ENCODE measurements at places on chromosomes 6 and 20.

GRCh38 chr6:1614448-1615150, 4.9 kb downstream of the FOXC1 start:
- no peak for DNase-seq

- no peak for DNase-seq
These were observed 3.0 kb downstream of the EIF6 start for GRCh38 chr20:35281506-35282101.

DNA sequence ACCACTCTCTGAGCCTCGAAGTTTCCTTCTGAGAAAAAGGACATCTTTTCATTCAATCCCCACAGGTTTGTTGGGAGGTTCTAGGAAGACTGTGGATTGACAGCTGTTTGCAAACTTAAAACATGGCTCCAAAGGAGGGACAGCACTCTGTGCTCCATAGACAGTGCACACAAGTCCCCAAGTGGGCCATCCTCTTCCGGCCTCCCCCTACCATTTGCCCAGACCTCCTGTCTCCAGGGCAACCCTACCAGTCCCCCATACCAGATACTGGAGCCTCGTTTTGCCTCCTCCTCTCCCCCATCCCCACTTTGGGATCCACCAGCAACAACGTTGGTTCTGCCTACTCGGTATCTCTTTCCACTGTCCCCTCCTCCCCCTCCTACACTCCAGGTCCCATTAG, 8.5 kb upstream of the DLGAP4 start:
- DNase-seq, result no peak

DNA sequence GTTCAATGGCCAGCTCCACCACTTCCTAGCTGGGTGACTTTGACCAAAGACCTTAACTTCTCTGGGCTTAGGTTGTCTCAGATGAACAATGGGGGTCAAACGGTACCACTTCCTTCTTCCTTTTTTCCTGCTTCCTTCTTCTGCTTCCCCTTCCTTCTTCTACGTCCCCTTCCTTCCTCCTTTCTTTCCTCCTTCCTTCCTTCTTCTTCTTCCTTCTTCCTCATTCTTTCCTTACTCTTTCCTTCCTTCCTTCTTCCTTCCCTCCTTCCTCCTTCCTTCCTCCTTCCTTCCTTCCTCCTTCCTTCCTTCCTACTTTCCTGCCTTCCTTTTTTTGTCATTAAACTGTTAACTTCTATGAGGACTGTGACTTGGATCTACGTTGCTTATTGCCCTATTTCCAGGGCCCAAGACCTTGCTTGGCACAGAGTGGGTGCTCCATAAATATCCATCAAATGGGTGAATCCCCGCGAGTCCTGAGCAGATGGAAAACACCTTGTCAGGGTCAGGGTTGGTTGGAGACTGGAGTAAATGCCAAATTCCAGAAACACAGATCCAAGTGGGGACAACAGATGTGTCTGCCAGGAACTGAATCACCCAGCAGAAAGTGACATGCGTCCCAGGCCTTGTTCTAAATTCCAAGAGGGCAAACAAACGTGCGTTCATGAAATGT, 243.3 kb downstream of the PREX1 start:
- DNase-seq, result no peak

DNA sequence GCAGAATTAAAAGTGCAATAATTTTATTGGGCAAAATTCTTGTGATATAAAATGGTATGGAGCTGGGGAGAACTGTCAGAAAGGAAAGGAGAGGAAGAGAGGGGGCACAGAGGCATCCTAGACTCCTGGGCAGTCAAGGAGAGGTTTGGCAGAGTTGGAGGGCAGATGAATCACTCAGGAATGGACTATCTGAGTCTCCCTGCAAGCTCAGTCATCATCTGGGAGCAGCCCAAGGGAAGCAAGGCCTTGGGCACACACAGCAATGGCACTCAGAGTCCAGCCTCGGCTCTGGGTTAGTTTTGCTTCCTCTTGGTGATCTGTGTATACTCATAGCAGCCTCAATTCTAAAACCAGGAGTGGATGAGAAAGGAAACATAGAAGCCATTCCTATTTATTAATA, 67.2 kb downstream of the SLC22A1 start:
- no peak for DNase-seq

DNA sequence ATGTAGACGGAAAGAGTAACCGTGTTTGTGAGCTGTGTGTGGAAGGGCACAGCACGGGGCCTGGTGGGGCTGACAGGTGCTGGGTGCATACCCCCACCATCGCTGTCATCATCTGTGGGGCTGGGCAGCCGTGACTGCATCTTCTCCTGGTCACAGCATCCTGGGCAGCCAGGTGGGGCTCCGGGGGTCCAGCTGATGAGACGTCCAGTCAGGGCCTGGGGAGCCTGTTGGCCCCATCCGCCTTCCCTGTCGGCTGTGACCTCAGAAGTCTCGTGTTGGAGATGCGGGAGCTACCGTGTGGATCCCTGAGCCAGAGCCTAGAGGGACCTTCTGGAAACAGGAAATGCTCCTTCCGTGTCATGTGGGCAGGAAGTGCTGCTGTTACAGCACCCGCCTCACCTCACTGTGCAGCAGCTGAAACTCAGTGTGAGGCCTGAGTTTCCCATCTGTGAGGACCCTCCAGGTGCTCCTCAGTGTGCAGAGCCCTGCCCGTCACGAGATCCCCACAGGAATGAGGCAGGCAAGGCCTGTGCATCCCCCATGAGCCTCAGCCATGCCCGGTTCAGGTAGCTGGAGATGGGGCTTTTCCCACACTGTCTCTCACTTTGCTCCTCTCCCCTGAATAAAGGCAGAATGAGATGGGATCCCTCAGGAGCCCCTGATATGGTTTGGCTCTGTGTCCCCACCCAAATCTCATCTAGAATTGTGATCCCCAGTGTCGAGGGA, 108.7 kb downstream of the ERMARD start:
- DNase-seq, result no peak

DNA sequence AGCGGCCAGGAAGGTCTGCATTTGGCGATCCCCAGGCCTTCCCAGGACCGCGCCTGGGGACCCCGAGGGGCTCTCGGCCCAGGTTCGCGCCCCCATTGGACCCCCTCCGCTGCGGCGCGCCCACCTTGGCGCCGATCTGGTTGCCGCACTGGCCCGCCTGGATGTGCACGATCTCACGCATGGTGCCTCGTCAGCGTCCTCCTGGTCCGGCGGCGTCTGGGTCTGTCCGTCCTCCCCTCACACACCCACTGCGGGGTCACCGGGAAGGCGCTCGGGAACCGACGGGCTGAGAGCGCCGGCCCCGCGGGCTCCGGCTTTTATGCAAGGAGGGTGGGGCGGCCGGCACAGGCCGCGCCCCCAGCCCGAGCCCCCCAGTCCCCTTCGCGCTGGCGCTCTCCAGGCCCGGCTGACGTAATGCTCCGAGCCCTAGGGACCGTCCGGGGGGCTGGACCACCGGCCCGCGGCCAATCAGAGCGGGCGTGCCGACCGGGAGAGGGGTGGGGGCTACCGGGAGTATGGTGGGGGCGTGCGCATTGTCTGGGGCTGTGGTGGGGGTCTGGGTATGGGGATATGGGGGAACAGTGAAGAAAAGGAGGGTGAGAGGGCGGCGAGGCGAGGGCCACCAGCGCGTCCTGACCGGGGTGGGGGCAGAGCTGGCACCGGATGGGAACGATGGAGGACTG, at the start of gene TUBB2B:
Gene TUBB2B, minus strand, starts transcription at position 291 of the 683 bp plus-strand sequence. Its CDS starts 110 bp downstream, at position 181.
- DNase-seq, result no peak

DNA sequence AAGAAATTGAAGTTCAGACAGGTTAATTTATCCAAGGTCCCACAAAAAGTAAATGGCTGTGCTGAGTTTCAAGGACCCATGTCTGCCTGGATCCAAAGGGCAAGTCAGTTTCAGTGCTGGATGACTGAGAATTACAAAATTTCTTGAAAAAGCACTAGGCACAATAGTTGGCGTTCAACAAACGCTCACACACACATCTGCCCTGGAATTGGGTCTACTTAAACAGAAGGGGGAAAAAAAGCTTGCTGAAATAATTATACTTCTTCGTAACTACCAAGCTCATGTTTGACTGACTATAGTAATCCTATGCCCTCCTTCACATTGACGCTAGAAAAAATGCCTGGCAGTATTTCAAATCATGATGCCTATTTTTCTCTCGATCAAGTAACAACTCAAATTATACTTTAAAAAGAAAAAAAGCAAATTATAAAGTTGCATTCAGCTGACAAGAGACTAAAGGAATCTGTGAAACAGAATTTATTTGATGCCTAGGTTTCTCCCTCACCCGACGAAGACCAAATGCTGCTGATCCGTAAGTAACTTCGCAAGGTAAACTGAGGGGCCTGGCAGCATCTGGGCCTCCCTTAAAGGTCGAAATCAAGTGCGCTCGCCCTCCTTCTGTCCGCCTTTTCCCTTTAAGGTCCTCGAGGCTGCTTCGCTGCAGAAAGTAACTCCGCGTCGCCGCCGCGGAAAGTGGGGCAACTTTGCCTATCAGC, 650 bp upstream of the CD2AP start:
- peak; percentile 8 for DNase-seq

GRCh38 chr6:72820906-72821305, 199.0 kb downstream of the KCNQ5 start:
- DNase-seq, result no peak

- no peak for DNase-seq
These were observed 84.9 kb upstream of the NRN1 start for GRCh38 chr6:6091608-6092002.

DNA sequence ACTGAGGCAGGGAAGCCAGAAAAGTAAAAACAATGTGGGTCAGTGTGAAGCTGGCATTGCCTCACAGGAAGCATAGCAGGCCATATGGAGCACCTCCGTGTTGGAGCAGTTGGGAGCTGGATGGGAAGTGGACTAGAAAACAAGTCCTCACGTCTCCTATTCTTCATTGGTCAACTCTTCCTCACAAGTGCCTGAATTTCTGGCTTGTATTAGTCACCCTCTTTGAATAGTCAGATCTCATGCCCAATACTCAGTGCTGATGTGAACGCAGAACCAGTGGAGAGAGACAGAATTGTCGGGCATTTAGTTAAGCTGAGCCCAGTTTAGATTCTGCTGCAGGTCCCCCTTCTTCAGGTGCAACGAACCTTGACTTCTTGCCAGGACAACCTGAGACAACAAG, 22.3 kb upstream of the RSPO3 start:
- no peak for DNase-seq

DNA sequence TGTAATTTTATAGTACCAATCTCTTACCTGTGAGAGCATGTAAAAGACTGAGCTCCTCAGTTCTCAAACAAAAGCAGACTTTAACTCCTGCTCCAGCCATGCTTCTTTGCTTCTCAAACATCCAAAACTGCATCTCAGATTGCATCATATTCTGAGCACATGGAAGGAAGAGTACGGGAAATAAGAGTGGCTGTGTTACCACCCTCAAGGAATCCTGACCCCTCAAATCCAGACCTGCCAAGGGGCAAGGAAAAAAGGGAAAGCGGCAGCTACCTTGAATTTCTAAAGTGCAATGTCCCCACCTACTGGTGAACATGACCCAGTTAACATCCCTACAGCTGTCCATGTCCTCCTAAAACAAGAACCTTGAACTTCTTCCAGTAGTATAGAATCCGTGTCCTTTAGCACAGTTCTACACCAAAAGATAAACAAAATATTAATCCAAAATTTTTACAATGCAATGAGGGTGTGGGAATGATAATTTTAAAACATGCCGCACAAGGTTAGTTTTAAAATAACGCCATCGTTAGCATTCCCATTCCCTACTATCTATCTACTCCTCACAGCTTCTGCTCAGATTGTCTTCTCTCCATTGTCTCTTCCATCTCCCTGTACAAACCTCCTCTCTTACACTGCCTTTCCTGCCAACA, 34.1 kb upstream of the HLA-DQB1 start:
- peak; percentile 75 for DNase-seq

GRCh38 chr6:161095916-161096315, 104.3 kb downstream of the MAP3K4 start:
- no peak for DNase-seq

DNA sequence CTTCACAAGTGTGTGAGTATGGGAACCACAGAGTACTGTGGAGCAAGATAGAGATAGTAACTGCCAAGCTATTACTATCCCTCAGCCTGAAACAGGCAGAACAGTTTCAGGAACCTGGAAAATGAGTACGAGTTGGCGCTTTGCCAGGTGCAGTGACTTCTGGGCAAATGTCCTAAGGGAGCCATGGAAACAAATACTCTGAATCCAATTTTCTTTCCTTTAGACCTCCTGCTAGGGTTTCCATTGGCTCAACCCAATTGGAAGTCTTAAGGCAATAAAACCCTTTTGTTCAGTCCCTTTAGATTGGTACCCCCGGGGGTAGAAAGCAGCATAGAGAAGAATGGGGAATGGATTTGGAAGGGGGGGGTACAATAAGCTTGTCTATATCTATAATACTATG, 205.0 kb upstream of the EPHA7 start:
- DNase-seq, result no peak

- no peak for DNase-seq
These were observed 369.3 kb downstream of the FRK start for GRCh38 chr6:115691433-115691832.

- no peak for DNase-seq
These were observed 4.0 kb downstream of the MYLIP start for GRCh38 chr6:16132909-16133308.

GRCh38 chr6:31401403-31401802, 2.0 kb upstream of the MICA start:
- peak; percentile 76 for DNase-seq

DNA sequence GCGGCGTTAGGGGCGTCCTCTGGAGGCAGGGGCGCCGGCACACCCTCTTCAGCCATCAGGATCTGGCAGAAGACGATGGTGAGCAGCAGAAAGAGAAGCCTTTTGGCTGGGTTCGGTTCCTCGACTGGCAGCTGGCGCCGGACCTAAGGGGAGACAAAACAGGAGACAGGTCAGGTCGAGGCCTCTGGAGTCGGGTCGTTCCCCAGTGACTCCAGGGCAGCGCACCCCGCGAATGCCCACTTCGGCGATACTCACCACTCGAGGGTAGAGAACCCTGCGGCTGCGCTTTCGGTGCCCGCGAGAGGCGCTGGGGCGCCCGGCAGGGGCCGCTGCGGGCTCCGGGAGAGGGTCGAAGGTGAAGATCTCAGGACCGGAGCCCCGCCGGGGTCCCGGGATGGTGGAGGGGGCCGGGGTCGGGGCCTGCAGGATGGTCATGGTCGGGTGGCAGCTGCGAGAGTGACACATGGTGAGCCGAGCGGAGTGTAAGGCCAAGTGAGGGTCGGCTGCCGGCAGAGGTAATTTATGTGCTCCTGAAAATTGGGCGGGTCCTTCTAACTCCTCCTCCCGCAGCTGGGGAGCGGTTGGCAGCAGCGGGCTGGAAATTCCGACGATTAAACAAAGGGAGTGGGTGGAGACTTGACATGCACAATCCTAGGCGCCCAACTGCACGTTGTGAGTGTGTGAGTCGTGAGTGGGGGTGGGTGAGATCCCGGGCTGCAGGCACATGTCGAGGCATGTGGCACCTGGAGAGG, at the start of gene IER3:
Gene IER3, minus strand, starts transcription at position 494 of the 752 bp plus-strand sequence. Its CDS starts 29 bp downstream, at position 465.
- peak; percentile 94 for DNase-seq

- DNase-seq, result peak; percentile 73
These were observed 8.5 kb downstream of the SPTLC3 start for GRCh38 chr20:13017235-13017634.

- DNase-seq, result no peak
These were observed 230.1 kb upstream of the MOCS1 start for GRCh38 chr6:40164345-40164755.

- DNase-seq, result no peak
These were observed 255.0 kb downstream of the HACE1 start for GRCh38 chr6:104604685-104605084.

Data from fibroblast of lung (primary cell).